Femur (tissue), 1 donor: ENCODE measurements at places on chromosomes 3 and 15.
A peak's percentile ranks its signal among the peaks of the same experiment; 100 is the strongest.

DNA sequence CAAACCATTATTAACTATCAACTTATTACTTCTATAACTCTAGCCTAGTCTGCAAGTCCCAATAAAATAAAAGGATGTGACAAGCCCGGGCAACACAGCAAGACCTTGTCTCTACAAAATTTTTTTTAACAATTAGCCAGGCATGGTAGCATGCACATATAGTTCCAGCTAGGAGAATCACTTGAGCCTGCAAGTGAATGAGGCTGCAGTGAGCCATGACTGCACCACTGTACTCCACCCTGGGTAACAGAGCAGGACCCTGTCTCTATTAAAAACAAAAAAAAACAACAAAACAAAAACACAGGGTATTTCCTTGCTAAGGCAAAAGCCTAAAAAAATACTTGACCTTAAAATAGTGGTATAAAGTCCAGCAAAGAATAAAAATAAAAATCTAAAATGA, 31.4 kb downstream of the ANKRD28 start:
- DNase-seq: no peak

DNA sequence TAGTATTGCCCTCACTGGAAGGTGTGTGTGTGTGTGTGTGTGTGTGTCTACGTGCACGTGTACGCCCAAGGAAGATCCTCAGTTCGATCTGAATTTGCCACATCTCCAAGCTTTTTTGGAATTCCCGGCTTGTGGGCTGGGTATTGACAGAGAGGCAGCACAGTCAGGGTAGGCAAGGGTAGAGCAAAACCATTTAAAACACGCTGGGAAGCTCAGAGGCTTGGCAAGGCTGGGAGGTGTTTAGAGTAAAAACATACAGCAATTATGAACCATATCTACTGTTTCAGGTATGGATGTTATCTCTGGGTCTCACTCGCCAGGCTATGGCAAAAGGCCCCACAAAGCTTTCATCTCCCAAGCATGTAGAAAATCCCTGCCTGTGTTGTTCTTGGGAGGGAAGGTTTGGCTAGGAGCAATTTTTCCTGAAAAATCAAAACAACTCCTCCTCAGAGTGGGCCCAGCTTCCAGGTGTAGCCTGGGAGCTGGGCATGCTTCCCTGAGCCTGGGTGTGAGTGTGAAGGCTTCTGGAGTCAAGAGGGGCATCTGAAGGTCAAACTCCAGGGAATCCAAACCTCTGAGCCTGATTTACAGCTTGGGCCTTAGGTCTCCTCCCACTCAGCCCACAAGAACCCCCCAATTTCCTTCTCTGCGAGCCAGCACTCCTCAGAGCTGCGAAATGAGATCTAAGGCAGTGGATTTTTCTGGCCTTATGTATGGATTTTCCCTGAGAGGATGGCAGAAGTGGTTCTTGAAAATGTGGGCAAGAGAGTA, 244.8 kb upstream of the TPRG1 start:
- peak; percentile 71 for DNase-seq

DNA sequence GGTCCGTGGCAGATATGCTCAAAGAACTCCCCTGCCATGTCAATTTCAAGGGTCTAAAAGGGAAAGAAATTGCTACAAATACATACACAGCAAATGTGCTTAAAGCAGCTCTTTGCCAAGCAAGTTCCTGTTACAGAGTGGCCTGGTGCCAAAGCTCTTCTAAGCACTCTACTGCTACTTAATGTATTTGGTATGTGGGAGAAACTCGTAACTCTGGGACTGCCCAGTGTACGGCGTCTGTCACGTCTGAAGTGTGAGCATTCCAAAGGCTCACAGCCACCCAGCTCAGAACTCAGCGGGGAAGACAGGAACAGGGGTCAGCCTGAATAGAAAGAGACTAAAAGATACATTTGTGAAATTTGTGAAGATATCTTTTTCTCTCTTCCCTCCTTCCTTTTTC, 54.6 kb downstream of the RBMS3 start:
- peak; percentile 94 for DNase-seq

- DNase-seq: no peak
These were observed 128.5 kb downstream of the CDIN1 start for GRCh38 chr15:36707884-36708435.

- no peak for DNase-seq
These were observed 150.2 kb downstream of the KLF13 start for GRCh38 chr15:31476866-31477265.
